ENCODE measurements at places on chromosomes 7 and 10.
A peak's percentile ranks its signal among the peaks of the same experiment; 100 is the strongest.

GRCh38 chr10:131267814-131268095 is 43.8 kb downstream of the TCERG1L start:
- no peak for DNase-seq

DNA sequence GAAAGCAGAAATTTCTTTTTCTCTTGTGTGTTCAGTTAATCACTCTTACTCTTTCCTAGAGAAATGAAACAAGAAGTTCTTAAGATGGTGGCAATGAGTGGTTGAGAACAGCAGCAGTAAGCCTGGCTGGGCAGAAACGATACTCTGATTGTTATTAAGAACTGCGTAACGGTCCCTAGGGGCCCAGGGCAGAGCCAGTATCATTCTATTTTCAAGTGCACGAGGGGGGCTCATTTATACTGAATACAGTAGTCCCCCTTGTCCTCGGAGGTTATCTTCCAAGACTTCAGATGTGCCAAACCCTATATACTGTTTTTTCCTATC is 64.9 kb downstream of the EEPD1 start:
- DNase-seq: no peak

GRCh38 chr7:80699045-80699638 is 60.7 kb downstream of the CD36 start:
- peak; percentile 51 for DNase-seq

- DNase-seq: peak; percentile 76
These were observed 31.6 kb downstream of the CSTF2T start for GRCh38 chr10:51667678-51668335.

- no peak for DNase-seq
These were observed 15.7 kb upstream of the FLNC start for GRCh38 chr7:128814499-128814898.

GRCh38 chr10:74361678-74362077 is 210.7 kb downstream of the ADK start:
- DNase-seq: no peak
